ENCODE measurements at places on chromosomes 5 and 9.

DNA sequence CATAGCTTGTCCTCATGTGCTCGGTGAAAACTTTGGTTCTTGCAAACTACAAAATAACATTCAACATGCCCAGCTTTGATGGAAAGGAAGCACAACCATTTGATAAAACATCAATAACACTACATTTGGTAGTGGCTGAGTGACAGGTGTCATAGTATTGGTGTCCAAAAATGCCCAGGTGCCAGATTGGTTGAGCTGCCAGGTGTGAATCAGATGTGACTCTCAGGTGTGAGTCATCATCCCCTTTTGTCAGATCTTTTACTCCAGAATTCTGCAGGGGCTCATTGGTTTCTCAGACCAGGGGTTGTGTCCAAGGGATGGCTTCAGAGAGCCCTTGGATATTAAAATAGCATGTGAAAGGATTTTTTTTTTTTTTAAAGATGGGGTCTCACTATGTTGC is 22.5 kb upstream of the POMT1 start:
- DNase-seq, result no peak

- no peak for DNase-seq
Observed at GRCh38 chr5:89232139-89232603, 349.2 kb upstream of the MEF2C start.

DNA sequence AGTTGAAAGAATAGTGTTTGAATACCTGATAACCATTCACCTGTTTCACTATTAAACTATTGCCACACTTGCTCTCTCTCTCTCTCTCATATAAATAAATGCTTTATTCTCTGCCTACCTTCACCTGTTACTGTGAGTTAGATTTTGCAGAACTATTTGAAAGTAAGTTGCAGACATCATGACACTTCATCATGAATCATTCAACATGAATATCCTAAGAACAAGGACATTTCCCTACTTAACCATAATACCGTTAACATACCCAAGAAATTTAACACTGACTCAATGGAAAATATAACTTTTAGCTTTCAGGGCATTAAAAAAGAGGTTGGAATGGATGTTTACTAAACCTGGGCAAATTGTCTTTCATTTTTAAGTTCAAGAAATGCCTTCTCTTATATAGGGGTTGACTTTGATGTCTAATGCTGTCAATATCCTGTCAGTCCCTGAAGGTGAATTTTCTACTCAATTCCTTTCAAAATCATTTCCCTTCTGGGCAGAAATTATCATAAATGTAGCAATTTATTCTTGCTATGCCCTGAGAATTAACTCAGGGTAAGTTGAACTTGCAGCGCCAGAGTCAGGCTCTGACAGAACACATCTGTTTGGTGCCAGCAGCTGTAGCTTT is 582.6 kb upstream of the TLE4 start:
- no peak for DNase-seq

DNA sequence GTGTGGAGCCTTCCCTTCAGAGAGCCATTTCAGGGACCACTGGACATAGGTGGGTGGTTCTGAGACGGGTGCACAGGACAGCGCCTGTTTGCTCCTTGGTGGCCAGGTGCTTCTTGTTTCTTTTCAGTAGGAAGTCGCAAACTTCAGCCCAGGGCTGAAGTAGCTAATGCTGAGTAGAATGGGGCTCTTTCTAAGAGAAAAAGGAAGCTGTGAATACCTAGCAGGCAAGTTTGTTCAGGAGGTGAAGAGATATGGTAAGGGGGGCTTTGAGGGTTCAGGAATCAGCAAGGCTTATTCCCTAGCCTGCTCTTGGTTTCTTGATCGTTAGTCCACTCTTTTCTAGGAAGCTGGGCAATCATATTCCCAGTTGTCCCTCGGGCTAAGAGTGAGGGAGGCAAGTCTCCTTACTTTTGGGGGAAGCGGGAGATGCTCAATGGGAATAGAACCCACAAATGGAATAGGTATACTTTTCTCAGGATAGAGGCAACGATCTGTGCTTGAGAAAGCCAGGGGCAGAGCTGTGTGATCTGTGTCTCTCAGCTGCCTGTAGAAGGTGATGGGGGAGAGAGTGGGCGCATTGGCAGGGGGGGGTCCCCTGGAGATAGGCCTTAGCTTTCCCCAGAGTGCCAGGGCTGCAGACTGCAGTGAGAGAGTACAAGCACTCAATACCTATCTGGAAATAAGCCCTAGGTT is 1.9 kb upstream of the PURA start:
- DNase-seq, result no peak

- DNase-seq, result no peak
Observed at GRCh38 chr5:147852365-147852764, 20.9 kb upstream of the SPINK1 start.

- DNase-seq, result no peak
Observed at GRCh38 chr5:162107591-162107990, 40.0 kb downstream of the GABRG2 start.

- DNase-seq, result no peak
Observed at GRCh38 chr5:111927191-111927590, 170.2 kb upstream of the NREP start.

DNA sequence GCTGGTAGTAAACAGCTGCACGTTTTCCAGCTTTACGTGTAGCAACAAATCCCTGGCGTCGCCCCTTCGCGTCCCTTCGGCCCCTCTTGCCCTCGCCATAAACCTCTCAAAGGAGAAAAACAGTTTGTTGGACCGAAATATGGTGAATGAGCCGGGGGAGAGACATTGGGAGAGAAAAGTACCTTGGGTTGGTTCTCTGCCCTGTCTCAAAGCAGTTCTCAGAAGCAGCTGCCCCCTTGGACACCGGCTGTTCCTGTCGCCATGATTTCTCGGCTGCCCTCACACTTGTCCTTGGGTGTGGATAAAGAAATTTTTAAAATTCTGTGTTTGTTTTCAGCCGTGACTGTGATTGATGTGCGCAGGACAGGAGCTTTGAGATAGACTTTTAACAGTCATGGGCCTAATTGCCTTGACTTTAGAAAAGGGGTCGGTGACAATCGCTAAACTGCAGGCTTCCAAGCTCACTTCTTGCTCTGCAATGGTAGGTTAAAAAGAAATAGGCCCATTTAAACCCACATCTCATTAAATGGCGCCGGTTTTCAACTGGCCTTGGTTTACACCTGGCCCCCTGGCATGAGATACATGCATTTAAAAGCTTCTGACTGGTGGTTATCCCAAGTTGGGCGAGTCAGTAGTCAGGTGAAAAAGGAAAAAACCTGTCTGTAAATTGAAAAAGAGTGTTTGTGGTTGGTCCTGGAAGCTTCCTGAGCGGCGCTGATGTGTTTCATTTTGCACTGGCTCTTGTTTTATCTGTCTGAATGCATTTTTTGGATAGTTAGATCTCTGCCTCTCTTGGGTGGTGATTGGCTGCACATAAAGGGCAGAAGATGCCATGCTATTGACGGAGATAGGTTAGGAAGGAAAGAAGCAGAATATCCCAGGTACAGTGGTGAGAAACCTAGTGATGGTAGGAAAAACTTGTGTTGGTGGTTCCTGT is 983 bp downstream of the RCL1 start:
- no peak for DNase-seq

DNA sequence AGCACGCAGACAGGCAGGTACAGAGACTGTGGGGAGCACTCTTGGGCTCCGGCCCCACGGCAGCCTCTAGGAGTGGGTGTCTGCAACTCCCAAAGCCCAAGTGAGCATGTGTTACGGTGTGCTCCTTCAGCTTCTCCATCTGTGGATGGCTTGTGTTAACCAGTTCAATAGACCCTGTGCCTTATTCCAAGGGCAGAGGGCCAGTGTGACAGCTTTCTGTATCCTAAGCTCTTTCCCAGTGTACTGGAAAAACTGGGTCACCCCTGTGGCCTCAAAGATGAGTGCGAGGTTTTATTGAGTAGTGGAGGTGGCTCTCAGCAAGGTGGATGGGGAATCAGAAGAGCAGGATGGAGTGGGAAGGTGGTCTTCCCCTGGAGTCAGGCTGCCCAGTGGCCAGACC is 78.3 kb downstream of the ADAMTS16 start:
- no peak for DNase-seq

DNA sequence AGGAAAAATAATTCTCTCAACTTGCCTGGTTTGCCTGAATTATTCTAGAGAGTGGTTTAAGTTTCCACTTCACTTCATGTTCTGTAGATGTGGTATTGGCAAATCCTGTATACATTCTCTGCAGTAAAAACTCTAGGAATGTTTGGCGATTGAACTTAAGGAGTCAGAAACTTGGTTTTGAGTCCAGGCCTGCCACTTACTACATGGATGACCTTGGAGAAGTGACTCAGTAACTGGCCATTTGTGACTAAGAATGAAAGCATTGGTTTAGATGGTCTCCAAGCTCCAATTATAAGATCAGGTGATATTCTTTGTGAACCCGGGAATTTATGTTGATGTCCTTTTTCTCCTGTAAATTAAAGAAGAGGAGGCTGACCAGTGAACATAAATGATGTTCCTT is 233.8 kb downstream of the GAS1 start:
- no peak for DNase-seq

- no peak for DNase-seq
Observed at GRCh38 chr5:8997542-8998070, 548.3 kb downstream of the SEMA5A start.

DNA sequence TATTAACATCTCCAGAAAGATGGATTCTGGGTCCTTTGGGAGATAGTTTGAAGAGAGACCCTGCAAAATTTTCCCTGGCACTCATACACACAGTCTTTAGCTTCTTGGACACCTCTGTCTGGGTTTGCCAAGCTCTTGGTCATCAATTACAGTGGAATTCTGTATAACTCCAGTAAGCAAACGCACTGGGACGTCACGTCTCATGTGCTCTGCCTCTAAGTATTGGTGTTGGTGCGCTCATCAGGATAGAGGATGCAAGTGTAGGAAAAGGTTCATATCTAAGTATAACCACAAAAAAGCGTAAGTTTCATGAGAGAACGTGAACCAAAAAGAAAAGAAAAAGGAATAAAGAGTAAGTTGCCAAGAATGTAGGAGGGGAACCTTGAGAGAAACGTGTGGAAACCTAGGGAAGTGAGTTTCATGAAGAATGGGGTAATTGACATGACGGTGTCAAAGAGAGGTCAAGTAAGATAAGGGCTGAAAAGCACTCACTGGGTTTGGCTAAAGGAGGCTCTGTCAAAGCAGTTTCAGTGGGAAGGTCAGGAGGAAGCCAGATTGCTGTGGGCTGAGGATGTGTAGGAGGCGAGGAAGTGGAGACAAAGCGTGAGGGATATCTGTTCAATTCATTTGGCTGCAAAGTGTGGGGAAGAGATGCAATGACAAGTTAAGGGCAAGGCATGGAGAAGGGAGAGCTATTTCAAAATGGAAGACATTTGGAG is 92.7 kb downstream of the RAD23B start:
- no peak for DNase-seq

DNA sequence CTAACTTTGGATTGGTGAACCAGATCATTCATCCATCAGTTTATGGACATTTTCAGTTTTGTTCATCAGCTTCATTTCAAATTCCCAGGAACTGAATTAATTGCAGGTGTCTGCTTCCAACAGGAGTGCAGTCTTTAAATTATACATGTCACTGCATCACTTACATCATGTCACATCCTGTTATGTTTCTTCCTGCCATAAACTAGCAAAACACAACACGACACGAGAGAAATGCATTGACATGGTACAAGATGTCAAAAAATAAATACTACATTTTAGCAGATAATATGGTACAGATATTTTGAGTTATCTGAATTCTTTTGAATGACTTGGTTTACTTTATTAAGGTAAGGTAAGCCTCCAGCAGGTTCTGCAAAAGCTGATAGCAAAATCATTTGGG is 415.5 kb downstream of the NR2F1-AS1 start:
- DNase-seq, result no peak

DNA sequence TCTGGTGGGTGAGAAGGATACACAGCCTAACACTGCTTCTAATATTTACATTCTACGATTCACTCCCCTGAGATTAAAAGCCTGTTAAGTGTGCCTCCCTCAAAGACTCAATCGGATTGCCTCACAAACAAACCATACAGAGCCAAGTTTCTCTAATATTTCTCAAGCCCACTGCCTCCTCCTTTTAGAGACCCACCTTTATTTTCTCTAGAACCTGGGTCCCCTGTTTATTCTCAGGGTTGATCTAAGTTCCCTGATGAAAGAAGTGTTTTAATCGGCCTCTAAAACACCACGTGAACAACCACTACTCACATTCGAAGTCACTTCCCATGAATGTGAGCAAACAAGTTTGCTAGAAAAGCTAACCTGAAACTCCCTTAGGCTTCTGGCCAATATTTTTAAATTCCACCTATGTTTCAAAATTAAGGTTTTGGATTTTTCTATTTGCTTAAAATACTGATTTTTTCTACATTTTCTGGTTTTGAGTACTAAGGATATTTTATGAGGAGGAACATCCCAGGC is 76.5 kb downstream of the GLIS3 start:
- no peak for DNase-seq

GRCh38 chr5:154860765-154861164 is 2.3 kb downstream of the CNOT8 start:
- no peak for DNase-seq

GRCh38 chr5:79844571-79844970 is 146.5 kb downstream of the MTX3 start:
- DNase-seq, result no peak

- DNase-seq, result no peak
Observed at GRCh38 chr9:79256691-79257213, 315.0 kb upstream of the TLE4 start.

DNA sequence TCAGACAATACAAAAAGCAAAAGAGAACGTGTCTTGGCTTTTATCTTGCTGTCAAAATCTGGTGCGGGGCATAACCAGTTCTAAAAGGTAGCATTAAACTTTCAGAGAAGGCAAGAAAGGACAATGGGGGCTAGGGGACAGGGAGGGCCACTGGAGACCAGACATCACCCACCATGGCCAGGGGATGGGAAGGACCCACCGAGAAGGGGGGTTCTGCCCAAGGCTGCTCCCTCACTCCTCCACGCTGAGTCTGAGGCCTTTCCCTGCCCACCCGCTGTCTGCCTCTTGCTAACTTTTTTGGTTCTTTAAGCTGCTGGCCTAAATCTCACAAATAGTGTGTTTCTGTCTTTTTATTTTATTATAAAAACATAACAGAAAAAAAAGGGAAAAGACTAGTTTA is 33.6 kb downstream of the ATPSCKMT start:
- DNase-seq, result no peak

- no peak for DNase-seq
Observed at GRCh38 chr5:92023555-92023954, 640.4 kb upstream of the ARRDC3 start.

- no peak for DNase-seq
Observed at GRCh38 chr5:13994621-13995253, 50.2 kb upstream of the DNAH5 start.

DNA sequence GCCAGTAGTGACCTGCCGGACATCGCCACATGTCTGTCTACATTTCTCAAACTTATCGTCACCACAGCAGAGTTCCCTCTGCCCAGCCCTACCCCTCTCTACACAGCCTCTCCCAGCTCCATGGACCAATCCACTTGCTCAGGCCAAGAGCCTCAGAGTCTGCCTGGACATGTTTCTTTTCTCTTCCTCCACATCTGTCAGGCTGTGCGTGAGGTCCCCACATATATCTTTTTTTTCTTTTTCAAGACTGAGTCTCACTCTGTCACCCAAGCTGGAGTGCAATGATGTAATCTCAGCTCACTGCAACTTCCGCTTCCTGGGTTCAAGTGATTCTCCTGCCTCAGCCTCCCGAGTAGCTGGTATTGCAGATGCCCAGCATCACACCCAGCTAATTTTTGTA is 62.7 kb upstream of the GGTA1 start:
- DNase-seq, result no peak

GRCh38 chr5:135100431-135100830 is 66.4 kb upstream of the PITX1 start:
- no peak for DNase-seq

GRCh38 chr5:72369301-72369700 is 49.1 kb downstream of the PTCD2 start:
- no peak for DNase-seq

- no peak for DNase-seq
Observed at GRCh38 chr9:20551835-20552234, 70.5 kb downstream of the MLLT3 start.

- DNase-seq, result no peak
Observed at GRCh38 chr9:78030296-78030552, 1.4 kb downstream of the GNAQ start.

Data from CMK (cell line).